Eye (tissue), 1 donor: ENCODE measurements at places on chromosomes 5 and 9.
A peak's percentile ranks its signal among the peaks of the same experiment; 100 is the strongest.

DNA sequence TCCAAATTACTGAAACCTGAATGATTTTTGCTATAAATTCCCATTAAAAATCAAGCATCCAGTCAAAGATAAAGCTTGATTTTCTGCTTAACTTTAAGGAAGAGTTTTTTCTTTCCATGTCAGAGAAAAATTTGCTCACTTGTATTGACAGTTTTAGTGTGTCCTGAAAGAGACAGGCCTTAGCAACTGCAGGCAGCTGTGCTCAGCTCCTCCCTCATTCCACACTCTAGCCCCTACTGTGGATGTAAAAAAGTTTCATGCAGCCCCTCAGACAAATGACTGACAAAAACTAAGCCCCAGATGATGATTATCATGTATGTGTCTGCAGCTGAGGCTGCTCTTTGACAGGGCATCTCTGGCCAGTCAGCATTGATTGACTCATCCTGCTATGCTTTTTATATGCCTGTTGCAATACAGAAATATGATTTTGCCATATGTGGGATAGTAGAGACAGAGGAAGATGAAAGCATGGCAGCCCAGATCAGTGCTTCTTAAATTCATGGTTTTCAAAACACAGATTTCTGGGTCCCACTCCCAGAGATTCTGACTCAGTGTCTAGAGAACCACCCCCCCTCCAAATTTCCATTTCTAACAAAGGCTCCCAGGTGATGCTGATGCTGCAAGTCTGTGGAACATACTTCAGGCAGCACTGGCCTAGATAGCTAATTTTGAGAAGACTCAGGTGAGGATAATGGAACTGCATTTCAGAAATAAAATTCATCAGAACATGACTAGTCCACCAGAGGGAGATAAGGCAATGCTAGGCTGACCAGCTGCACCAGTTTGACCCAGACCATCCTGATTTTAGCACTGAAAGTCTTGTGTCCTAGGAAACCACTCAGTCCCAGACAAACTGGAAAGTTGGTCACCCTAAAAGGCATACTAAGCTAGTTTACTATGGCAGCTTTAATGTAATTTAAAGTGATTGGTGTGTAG, 298.7 kb upstream of the KCNN2 start:
- peak; percentile 37 for DNase-seq

DNA sequence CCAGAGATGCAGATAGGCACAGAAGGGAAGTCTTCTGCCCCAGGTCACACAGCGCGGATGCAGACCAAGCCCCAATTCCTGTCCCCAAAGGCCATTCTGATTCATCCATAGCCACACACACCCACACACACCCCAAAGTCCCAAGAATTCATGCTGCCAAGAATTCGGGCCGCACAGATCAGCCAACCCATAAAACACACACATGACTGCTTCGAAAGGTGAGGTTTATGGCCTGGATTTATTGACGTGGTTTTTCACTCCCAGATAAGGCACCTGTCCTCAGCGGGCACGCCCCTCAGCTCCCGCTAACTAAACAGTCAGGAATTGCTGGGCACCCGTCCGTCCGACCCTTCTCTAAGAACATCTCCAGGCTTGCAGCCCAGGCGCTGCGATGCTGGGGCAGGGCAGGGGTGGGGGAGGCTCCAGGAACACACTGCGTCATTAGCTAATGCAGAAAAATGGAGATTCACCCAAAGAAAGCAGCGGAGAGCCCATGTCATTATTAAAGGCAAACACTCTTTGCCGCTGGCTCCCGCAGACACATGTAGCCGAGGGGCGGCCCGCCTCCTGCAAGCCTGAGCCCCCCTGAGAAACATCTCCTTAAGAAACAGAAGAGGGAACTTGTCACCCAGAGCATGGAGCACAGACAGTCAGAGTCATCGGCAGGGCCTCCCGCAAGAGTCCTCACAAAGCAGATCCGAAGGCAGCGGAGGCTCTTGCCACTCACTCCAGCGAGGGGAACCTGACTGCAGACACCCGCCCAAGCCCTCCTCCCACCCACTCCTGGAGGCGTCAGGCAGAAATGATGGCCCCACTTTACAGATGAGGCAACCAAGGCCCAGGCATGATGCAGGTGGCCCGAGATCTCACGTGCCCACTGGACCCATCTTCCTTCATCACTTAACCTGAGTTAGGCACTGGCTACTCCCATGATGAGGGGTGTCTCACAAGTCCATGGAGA, 19.9 kb downstream of the VAV2 start:
- no peak for DNase-seq

- DNase-seq = no peak
Measured at GRCh38 chr9:111907147-111907546, 10.5 kb downstream of the UGCG start.

GRCh38 chr5:145965804-145966203, 29.4 kb downstream of the SH3RF2 start:
- no peak for DNase-seq

GRCh38 chr5:158569534-158569933, 530.2 kb downstream of the EBF1 start:
- DNase-seq = peak; percentile 19

GRCh38 chr9:114184071-114184470, 28.7 kb downstream of the COL27A1 start:
- DNase-seq = no peak
